ENCODE measurements at places on chromosomes 4 and X.

GRCh38 chr4:15188605-15189539 lies 186.6 kb downstream of the CPEB2 start:
- no peak for DNase-seq

GRCh38 chr4:83993774-83994173 lies 457.9 kb downstream of the GPAT3 start:
- no peak for DNase-seq

DNA sequence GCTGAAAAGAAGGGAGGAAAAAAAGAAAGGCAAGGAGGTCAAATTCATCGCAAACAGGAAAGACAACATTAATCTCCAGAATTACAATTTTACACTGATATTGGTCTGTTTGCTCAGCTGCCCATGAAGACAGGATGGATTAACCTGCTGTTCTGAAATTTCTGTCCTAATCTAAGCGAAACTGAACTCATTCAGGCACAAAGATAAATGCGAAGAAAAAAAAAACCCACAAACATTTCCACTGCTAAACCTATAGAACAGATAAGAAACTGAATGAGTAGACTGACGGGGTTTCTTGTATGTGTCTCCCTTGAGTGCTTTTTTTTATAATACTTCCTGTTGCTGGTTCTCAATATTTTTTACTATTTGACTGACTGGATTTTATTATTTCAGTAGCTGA lies 251.8 kb upstream of the FTHL17 start:
- no peak for DNase-seq

GRCh38 chr4:45453258-45453853 lies 670.5 kb downstream of the GABRG1 start:
- peak; percentile 7 for DNase-seq

GRCh38 chrX:54066841-54067240 lies 22.6 kb upstream of the PHF8 start:
- no peak for DNase-seq

- no peak for DNase-seq
These were observed 15.2 kb upstream of the GPC3 start for GRCh38 chrX:134000260-134001245.

DNA sequence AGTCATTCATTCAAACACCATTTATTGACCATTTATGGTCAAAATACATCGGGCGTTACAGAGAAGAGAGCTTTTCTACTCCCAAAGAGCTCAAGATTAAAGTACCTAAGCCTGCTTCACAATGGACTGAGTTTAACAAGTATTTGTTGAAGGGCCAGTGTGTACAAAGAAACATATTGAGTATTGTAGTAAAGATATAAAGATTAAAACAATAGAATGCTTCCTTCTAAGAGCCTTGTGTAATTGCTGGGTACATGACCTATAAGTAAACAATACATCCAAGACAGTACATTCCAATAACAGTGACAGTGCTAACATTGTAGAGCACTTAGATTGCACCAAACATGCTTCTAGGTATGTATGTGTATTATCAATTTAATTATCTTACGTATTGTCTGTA lies 695.5 kb downstream of the PCDH7 start:
- DNase-seq = no peak

DNA sequence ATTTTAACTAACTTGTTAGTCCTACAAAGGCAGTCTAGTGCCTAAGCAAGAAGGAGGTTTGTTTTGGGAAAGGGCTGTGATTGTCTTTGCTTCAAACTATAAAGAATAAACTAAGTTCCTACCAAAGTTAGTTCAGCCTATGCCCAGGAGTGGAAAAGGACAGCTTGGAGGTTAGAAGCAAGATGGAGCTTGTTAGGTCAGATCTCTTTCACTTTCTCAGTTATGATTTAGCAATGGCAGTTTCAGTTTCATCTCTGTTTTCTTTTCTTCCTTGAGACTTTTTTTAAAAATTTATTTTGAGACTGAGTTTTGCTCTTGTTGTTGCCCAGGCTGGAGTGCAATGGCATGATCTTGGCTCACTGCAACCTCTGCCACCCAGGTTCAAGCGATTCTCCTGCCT lies 82.9 kb upstream of the NLGN4X start:
- DNase-seq = no peak

GRCh38 chrX:2311501-2311900 lies 189.3 kb downstream of the DHRSX start:
- DNase-seq = no peak

- DNase-seq = no peak
These were observed 35.2 kb downstream of the KDM6A start for GRCh38 chrX:44908153-44908552.

DNA sequence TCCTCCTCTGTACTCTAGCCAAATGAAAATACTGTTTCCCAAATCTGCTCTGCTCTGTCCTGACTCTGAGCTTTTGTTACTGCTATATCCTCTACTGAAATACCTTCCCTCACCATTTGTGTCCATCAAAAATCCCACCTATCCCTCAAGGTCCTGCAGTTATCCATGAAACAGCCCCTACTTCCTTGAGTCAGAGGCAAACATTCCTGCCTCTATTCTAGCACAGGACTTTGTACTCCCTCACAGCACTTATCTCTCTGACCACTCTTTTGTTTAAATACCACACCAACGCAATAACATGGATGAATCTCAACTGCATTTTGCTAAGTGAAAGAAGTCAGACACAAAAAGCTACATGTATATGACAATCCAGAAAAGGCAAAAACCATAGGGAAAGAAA lies 10.5 kb upstream of the RNF128 start:
- no peak for DNase-seq

- DNase-seq = no peak
These were observed 13.7 kb upstream of the AREG start for GRCh38 chr4:74431113-74431826.
